ENCODE measurements at places on chromosomes 7 and 10.

- DNase-seq: no peak
Measured at GRCh38 chr7:18521945-18522566, 26.5 kb downstream of the HDAC9 start.

DNA sequence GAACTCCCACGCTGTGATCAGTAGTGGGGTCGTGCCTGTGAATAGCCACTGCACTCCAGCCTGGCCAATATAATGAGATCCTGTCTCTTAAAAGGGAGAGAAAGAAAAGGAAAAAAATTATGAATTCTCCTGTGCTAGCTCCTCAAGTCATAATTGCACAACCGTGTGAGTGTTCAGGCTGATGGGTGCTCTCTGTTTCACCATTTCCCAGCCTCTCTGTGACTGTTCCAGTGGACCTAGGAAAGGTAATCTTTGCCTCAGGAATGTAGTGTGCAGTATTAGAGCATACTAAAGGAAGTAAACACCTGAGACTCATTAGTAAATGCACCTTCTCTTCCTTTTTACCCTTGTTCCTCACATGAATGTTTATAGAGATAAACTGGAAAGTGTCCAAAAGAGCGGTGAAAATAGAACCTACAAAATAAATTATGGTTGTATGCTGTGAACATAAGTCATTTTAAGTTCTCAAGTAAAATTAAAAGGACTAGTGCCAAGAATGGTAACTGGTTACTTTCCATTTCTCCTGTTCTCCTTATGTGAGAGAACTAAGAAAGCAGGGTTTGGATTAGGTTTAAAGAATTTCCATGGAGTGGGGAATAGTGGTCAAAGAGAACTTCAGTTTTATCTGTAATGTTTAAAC, 42.7 kb downstream of the INPP5F start:
- no peak for DNase-seq

DNA sequence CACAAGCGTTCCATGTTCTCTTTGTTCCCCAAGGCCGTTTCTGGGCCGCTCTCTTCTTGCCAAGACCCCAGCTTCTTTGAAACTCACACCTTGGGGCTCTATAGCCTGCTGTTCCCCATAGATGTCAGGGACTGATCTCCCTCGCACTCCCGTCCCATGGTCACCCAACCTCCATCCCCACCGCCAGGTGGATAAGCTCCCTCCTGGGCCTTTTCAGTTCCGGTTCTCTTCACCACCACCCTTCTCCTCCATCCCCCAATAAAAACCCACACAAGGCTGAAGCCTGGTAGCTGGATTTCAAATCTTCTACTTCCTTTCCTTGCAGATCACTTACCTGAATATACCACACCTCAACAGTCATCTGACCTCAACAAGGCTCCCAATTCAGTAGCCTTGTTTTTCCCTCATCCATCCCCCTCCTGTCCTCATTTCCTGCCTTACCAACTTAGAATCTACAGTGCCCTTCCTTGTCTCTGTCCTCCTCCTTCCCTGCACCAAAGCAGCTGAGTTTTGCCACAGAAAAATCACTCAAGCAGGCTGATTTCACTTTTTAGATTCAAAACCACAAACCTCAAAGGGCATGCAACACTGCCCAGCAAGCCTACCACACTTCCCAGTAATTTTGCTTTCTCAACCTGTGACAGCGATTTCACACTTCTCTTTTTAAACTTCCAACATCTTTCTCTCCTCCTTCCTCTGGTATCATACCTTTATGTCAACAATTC, 7.7 kb downstream of the SLC37A3 start:
- no peak for DNase-seq

DNA sequence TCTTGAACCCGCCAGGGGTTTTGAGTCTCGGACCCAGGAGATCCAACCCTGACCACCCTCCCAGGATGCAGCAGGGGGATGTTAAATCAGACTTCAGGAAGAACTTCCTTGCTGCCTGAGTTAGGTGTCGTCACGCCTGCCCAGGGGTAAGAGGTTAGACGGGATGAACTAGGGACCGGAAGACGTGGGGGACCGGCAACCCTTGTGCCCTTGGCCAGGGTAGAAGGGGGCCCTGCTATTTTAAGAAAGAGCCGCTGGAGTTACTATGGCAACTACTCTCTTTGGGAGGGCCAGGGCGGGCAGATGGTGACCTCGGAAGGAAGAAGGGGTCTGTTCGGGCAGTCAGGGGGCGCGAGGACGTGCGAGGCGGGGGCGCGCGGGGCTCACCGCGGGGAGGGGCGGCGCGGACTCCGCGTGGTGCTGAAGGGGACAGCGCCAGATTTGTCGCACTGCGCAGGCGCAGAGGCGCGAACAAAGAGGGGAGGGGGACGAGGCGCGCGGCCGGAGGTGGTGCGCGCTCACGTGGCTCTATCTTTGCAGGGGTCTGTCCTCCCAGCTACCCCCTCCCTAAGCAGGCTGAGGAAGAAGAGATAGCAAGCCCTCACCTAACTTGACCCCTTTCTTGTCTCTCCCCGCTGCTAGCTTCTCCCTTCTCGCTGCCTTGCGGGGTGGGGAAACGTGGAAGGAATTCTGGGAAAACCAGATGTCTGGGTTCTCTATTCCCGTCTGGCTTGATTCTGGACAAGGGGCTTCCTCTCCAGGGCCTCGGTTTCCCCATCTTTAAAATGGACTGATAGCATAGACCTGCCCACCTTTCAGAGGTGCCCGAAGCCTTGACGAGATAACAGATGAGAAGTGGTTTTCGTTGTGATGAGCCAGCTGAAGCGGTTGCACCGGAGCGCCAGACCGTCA, 940 bp upstream of the PSD start:
- peak; percentile 49 for DNase-seq

DNA sequence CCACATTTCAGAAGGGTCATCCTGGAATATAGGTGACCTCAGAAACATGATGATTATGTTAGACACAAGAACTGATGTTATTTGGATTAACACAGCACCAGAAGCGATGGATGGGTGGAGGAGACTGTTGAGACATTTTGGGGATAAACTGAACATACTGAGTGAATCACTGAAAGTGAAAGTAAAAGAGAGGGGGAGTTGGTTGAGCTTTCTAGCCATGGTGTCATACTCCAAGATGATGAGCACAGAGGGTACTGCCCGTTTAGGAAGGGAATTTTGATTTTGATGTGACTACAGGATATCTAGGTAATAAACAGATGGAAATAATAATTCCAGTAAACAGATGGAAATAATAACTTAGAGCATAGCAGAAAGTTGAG, 248.0 kb upstream of the NPY start:
- DNase-seq: no peak

DNA sequence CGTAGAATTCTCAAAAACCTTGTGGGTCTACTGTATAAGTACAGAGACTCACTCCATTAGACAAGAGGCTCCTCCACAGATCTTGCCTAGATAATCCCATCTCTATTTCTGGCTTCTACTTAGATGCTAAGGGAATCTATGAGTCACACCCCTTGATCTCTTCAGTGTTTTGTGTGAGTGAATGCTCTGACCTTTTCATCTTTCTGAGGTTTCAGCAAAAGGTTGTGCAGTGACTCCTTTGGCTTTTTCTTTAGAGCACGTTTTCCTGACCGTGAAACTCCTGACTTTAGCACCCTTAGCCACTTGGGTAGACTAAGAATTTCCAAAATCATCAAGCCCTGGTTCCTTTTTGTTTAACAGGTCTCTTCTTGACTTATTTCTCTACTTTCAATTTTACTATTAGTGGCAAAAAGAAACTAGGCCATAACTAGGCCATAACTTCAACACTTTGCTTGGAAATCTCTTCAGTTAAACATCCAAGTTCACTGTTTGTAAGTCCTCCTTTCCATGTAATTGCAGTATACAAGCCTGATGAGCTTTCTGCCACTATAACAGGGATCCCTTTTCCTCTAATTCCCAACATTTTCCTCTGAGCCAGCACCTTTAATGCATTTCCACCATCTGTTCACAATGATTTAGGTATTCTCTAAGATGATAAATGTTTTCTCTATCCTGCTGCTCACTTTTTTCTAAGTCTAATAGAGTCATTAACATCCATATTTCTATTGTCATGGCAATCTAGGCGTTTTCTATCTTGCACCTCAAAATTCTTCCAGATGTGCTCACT, 19.4 kb downstream of the COPG2 start:
- no peak for DNase-seq

GRCh38 chr7:108181073-108181985, 51.2 kb upstream of the LAMB4 start:
- no peak for DNase-seq

DNA sequence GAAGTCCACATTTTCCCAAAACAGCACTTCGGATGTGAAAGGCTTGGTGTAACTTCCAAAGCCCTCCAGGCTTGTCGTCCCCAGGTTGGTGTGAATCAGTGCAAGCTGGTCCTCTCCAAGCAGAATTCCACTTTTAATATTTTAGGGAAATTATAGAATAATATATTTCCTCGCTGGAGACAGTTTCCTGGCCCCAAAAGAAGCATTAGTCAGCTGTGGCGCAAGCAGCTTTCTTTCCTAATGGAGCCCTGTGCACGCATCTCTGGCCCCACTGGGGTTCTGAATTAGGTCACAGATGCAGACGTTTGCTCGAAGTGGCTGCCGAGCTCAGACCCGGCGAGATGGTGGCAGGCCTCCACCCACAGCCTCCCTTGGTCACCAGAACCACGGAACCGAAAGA, 33.3 kb upstream of the MNX1 start:
- no peak for DNase-seq

GRCh38 chr10:129970465-129971364, 6.6 kb upstream of the EBF3 start:
- DNase-seq: no peak

DNA sequence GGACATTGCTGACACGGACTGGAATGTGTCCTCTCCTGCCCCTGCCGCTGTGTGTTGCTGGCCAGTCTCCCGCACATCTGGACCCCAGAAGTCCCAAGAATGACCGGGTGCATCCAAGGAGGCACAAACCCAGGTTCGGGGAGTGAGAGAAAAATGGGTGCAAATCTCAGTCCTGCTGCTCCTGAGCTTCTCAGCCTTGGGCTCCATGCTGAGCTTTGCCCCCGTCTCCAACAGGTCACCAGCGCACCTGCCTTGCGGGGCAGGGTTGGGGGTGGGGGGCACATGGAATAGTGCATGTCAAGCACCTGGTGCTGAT, 6.0 kb upstream of the NANOS1 start:
- no peak for DNase-seq

GRCh38 chr7:80432166-80432565, 79.7 kb downstream of the GNAT3 start:
- DNase-seq: no peak

- DNase-seq: no peak
Measured at GRCh38 chr7:732094-732541, 5.0 kb upstream of the PRKAR1B start.

GRCh38 chr10:127906548-127907377, at the start of gene PTPRE:
TSS of gene PTPRE (plus strand) at chr10:127907103. CDS start at chr10:128040882, 133,779 bp downstream.
- DNase-seq: peak; percentile 32

DNA sequence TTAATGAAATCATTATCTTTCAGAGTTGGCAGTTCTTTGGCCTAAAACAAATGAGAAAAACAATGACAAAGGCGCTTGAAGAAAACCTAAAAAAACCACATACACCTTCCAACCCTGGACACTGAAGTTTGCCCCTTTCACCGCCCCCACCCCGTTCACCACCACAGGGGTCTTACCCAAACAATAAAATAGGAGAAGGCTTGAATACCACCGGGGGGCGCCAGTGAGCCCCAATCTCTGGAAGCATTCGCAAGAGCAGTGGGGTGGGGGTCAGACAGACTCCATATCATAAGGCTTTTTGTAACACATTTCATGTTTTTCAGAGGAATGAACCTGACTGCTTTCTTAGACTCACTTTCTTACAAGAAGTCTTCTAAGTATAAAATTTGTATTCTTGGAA, 163.6 kb downstream of the PIP4K2A start:
- DNase-seq: peak; percentile 37

- no peak for DNase-seq
Measured at GRCh38 chr10:71131096-71131495, 81.3 kb upstream of the UNC5B start.

- no peak for DNase-seq
Measured at GRCh38 chr7:22184549-22185199, 172.3 kb downstream of the RAPGEF5 start.

- DNase-seq: no peak
Measured at GRCh38 chr7:137685433-137686164, 161.2 kb downstream of the DGKI start.

DNA sequence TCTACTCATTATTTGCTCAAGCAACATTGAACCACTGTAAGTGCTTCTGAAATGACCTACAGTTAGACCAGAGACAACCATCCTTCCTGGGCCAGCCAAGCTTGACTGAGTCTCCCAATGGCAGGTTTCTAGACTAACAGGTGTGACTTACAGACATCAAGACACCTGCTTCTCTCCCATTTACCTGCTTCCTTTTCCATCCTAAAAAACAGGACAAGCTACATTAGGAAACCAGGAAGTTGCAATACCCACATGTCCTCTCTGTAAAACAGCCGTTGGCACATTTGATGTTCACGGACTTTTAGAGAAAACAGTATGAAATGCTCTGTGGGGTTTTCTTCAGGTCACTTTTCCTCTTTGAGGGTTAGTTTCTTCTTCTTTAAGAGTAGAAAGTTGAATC, 4.0 kb downstream of the HECW1 start:
- no peak for DNase-seq

- no peak for DNase-seq
Measured at GRCh38 chr10:78225594-78225993, 191.9 kb downstream of the RPS24 start.

- peak; percentile 43 for DNase-seq
Measured at GRCh38 chr7:101173752-101174244, 6.3 kb downstream of the NAT16 start.

- DNase-seq: no peak
Measured at GRCh38 chr7:74242122-74242443, 12.1 kb downstream of the RFC2 start.

- DNase-seq: no peak
Measured at GRCh38 chr7:133859231-133859630, 267.9 kb upstream of the LRGUK start.

- DNase-seq: no peak
Measured at GRCh38 chr10:107056182-107056581, 108.3 kb downstream of the SORCS1 start.

DNA sequence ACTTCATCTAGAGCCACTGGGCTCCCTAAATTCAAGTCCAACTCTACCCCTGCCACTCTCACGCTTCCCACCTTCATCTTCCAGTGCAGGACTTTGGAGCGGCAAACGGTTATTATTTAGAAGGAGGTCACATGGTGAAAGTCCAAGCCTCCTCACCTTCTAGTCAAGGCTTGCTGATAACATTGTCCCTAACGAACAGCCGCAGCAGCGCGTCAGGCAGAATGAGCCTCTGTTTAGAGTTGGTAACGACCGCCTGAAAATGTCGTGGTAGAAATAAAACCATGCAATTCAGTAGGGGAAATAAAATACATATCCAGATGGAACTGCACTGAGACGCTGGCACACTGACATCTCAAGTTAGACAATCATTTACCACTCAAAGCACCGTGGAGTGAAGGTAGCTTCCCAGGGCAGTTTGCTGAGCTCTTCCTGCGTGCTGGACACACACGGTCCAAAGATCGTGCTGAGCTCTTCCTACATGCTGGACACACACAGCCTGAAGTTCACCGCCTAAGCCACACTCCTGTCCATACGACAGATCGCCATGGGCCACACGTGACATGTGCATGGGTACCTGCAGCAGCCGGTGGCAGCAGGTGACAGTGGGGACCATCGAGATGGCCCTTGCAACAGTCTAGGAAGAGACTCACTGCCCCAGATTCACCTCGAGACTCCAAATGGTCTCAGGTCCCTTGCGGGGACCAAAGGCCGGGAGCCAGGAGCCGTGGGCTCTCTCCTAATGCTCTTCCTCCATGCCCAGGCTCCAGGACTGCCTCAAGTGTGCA, 323.5 kb downstream of the PTPRN2 start:
- no peak for DNase-seq
